IMR-90 (cell line): ENCODE measurements at places on chromosomes 3 and 15. TPM values are rescaled to one million over a fixed set of nuclear protein-coding genes. Genes with fewer than 3 reads are reported as not detected.
A peak's percentile ranks its signal among the peaks of the same experiment; 100 is the strongest.

CPA3 gene
- total RNA-seq: 0.28 TPM in 1 of 2 replicates, not detected in the other

ARHGEF26 gene
- total RNA-seq: 2.0 and 3.1 TPM in 2 replicates

MOBP gene
- total RNA-seq: not detected in 2 replicates

TIGIT gene
- total RNA-seq: not detected in 2 replicates

DNA sequence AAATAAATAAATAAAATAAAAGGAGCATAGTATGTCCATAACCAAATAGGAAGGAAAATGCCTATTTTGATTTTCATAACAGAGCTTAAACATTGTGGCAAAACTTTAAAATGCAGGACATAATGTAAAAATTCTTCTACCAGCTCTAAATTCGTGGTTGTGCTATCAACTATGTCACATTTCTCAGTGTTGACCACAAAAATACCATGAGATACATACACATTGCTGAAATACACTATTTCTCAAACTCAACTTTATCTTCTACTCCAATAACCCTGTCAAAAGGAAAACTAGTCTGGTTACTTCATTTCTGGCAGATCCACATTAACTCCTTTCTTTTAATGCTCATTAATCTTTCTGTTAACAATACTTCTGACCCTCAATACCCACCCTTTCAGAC lies 523.2 kb downstream of the FHIT start:
- no peaks in the 10 kb centered on the region for H3K4me1 ChIP-seq
- H3K27me3 ChIP-seq: no peaks in the 10 kb centered on the region
- no peaks in the 10 kb centered on the region for H3K36me3 ChIP-seq

DNA sequence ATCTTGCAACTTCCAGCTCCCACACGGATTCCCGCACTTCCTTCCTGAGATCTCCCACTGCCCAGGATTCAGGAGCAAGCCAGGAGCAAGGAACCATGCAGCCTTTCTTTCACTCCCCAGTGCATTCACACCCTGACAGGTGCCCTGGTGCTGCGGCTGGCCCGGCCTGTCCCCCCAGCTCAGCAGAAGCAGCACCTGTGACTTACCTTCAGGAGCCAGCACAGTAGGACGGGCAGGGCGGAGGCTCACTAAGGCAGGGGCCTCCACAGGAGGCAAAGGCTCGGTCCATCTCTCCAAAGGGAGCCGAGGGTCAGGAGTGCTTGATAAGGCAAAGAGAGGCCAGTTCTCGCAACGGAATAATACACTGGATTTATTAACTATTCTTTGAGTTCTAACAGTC lies 4.8 kb downstream of the ANKRD63 start:
- DNase-seq: no peak
- H3K36me3 ChIP-seq: no peaks in the 10 kb centered on the region
- H3K27ac ChIP-seq: no peak overlapping the region
- H3K27me3 ChIP-seq: peaks cover 53% of the 10 kb centered on the region
- peaks cover 4% of the 10 kb centered on the region for H3K4me1 ChIP-seq
- no peak overlapping the region for H3K4me3 ChIP-seq

DNA sequence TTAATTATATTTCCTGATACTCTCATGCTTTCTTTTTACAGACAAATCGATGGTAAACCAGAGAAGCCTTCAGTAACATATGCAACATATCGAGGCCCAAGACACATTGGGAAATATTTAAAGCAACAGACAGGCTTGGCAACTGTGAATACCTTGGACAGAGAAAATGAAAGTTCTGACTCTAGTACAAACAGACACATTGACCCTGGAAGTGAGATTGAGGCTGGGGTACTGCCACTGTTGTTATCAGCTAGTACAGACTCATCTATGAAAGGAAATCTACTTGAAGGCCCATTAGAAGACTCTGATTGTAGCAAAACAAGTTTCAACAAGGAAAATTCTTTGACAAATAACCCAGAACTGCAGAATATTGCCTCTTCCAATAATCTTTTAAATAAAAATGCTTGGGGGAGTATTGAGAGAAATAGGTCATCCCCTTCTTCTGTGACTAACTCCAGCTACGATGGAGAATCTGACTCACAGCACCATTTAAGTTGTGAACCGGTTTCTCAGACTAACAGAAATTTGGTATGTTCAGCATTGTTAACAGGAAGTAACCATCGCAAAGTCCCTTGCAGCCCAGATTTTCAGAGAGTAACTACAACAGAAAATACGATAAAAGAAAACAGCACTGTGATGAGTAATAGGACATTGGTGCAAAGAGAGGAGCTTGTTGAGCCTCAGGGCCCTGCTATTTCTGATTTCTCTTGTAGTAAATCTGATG lies 50.2 kb downstream of the CRYBG3 start:
- peak; percentile 97 for DNase-seq
- H3K4me1 ChIP-seq: peaks cover 2% of the 10 kb centered on the region; the same call in 1 of the 2 replicates
- H3K4me3 ChIP-seq: no peak overlapping the region
- H3K27ac ChIP-seq: no peak overlapping the region
